CD4-positive, CD25-positive, alpha-beta regulatory T cell (primary cell): ENCODE measurements at places on chromosomes 7 and 10. TPM values are rescaled to one million over a fixed set of nuclear protein-coding genes. Genes with fewer than 3 reads are reported as not detected.

DNA sequence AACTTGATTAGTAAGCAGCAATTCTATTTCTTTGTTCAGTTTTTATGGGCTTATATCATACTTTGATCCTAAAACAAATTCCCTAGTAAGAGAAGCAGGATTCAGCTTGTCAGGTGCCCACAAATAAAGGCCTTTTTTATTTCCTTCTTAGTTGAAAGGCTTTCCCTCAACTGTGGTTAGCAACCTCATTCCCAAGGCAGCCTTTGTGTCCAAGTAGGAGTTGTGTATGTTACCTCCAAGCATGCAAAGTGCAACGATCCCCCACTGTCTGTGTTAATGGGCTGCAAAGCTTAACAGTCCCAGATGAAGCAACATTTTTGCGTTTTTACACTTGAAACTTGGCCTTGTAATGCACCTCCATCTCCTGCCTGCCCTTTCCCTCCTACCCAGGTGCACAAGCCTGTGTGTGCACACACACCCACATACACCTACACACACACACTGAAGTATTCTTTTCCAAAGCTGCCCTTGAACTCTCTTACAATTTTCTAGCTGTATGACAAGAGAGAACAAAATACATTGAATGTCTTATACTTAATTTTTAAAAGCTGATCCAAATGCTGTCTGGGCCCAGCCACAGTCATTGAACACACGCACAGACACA is 278.2 kb downstream of the SNX13 start:
- no peaks in the 10 kb centered on the region for H3K36me3 ChIP-seq
- H3K4me1 ChIP-seq, result no peaks in the 10 kb centered on the region
- no peak for DNase-seq
- H3K27me3 ChIP-seq, result no peaks in the 10 kb centered on the region
- H3K27ac ChIP-seq, result no peak overlapping the region
- no peak overlapping the region for H3K4me3 ChIP-seq

DNA sequence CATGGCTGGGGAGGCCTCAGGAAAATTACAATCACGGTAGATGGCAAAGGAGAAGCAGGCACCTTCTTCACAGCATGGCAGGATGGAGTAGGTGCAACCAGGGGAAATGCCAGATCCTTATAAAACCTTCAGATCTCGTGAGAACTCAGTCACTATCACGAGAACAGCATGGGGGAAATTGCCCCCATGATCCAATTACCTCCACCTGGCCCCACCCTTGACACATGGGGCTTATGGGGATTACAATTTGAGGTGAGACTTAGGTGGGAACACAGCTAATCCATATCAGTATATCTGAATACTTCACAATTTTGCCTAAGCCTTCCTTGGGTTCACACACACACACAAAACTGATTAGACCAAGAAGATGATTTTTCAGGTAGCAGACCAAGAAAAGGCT is 145.1 kb upstream of the COL1A2 start:
- no peak for DNase-seq
- H3K27ac ChIP-seq, result no peak overlapping the region
- no peaks in the 10 kb centered on the region for H3K36me3 ChIP-seq
- no peak overlapping the region for H3K4me3 ChIP-seq
- no peaks in the 10 kb centered on the region for H3K4me1 ChIP-seq
- H3K27me3 ChIP-seq, result no peaks in the 10 kb centered on the region

The SCART1 gene
- 5.6 TPM for total RNA-seq

The CPA4 gene
- total RNA-seq, result not detected

GRCh38 chr7:66353547-66353946 is 148.4 kb downstream of the TPST1 start:
- no peaks in the 10 kb centered on the region for H3K36me3 ChIP-seq
- H3K4me1 ChIP-seq, result no peaks in the 10 kb centered on the region
- peaks cover under 1% of the 10 kb centered on the region for H3K27me3 ChIP-seq

The PGAM2 gene
- 1.1 TPM for total RNA-seq

DNA sequence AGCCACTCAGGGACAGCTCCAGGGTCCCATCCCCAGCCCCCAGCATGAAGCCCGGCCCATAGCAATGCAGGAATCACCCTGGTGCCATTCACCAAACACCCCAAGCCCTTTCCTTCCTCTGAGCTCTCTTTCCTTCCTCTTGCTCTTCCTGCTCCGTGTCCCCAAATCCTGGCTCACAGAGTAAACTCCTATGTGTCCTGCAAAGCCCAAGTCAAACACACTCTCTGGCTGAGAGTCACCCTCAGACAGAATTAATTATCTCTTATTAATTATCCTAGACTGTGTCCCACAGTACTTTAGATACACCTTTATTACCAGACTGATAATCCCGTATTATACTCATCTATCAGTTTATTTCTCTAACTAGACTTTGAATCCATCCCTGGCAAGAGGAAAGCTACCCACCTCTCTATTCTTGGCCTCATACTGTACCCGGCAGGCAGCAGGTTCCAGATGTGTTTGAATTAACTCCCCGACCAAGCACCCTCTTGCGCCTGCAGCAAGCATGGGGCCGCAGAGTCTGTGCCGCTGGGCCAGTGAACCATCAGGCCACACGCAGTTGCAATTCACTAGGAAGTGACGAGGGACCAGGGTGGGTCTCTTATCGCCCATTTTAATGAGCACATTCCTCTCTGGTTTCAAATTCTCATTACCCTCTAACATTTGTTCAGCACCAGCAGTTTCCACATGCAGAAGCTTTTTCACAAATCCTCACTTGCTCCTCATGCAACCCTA is 86.7 kb downstream of the PRKAG2 start:
- H3K4me3 ChIP-seq, result no peak overlapping the region
- peaks cover 19% of the 10 kb centered on the region for H3K4me1 ChIP-seq
- H3K27ac ChIP-seq, result no peak overlapping the region
- DNase-seq, result no peak
- H3K27me3 ChIP-seq, result no peaks in the 10 kb centered on the region
- no peaks in the 10 kb centered on the region for H3K36me3 ChIP-seq

DNA sequence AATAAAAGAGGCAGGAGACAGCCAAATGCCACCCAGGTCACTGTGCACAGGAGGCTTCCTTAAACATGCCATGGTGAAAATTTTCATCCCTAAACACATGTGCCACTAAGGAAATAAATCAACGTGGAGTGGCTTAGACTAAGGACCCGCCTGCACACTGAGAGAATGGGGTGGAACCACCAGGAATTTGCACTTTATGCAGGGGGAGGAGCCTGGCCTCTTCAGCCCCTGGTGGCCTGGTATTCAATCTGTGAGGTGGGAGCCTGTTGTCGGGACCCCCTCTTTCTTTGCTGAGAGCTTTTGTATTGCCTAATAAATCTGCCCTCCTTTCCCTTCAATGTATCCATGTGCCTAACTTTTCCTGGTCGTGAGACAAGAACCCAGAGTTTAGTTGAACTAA is 204.6 kb upstream of the NRP1 start:
- H3K27me3 ChIP-seq, result peaks cover 3% of the 10 kb centered on the region
- DNase-seq, result no peak
- no peak overlapping the region for H3K4me3 ChIP-seq
- no peaks in the 10 kb centered on the region for H3K36me3 ChIP-seq

DNA sequence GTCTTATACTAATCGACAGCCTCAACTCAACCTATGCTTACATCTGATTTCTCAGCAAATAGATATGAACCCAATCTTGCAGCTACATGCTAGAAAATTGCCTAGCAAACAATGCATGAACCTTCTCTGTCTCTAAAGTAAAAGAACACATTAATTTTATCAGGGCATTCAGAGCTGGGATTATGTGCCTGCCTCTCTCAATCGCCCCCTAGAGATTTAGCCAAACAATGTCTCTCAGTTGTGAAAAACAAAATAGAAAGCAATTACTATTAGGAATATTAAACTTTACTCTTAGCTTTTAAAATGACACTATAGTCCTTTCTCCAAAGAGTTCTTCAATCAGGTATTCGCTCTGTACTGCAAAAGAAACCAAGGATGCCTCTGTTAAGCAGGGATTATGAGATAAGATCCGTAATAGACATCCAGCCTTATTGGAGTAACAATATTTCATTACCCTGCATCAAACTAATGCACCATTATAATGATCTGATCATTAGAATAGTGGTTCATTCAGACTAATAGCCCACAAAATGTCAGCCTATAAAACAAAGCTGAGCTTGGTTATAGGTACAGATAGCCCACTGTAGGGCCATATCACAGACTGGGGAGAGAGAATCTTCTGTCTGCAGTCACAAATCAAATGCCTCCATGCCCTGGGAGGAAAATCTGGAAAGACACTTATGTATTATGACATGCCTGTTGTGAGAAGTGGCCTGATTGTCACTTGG is 736.9 kb downstream of the PARD3 start:
- H3K4me1 ChIP-seq, result no peaks in the 10 kb centered on the region
- H3K4me3 ChIP-seq, result no peak overlapping the region
- H3K27me3 ChIP-seq, result no peaks in the 10 kb centered on the region
- no peak overlapping the region for H3K27ac ChIP-seq

GRCh38 chr10:6072215-6072934 is 10.2 kb upstream of the IL2RA start:
- no peak for DNase-seq
- peak overlapping the region; percentile 86 for H3K4me3 ChIP-seq
- H3K27ac ChIP-seq, result peak overlapping the region; percentile 94
- H3K36me3 ChIP-seq, result no peaks in the 10 kb centered on the region
